ENCODE measurements at places on chromosomes 5 and 9.

DNA sequence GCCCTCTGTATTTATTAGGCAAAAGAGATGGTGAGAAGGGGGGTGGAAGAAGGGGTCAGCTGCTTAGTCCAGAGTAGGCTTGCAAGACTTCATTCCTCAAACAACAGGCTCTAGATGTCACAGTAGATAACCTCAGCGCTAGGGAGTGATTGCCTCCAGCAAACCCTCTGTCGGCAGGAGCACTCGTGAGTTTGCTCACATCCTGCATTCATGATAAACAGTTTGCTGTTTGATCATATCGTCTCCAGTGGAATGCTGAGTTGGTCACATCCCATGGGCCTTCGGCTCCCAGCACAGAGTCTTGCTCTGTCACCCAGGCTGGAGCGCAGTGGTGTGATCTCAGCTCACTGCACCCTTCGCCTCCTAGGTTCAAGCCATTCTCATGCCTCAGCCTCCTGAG, 3.6 kb downstream of the TTC23L start:
- no peak for DNase-seq

GRCh38 chr5:140483055-140483454, 64.4 kb upstream of the EIF4EBP3 start:
- DNase-seq, result no peak

- no peak for DNase-seq
These were observed 413.5 kb downstream of the NFIB start for GRCh38 chr9:13900449-13900848.

- no peak for DNase-seq
These were observed 126.7 kb downstream of the DCP2 start for GRCh38 chr5:113103330-113103729.

- no peak for DNase-seq
These were observed 204.8 kb downstream of the HCN1 start for GRCh38 chr5:45491368-45491767.

DNA sequence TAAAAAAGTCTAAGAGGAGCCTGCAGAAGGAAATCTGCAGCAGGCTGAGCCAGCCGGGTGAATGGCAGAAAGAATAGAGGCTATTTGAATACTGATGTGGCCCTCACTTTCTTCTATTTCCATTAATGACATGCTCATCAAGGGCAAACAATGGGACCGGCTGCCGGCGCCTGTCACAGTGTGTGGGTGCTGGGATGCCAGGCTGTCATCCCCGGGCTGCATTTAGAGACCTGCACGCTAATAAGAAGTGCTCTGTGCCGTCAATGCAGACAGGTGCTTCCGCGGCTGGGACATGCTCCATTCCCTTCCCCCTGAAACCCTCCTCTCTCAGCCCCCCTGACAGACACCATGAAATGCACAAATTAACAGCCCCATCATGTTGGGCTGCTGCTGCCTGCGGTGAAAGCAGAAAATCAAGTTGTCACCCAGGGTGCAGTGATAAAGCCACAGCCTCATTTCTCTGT, 217.7 kb upstream of the TBCA start:
- DNase-seq, result no peak

- DNase-seq, result no peak
These were observed 37.3 kb downstream of the SPIN1 start for GRCh38 chr9:88425538-88425950.

- no peak for DNase-seq
These were observed 19.2 kb downstream of the NKD2 start for GRCh38 chr5:1027631-1028441.
